Heart left ventricle (tissue), 16 donors: ENCODE measurements at places on chromosomes 7 and 10. TPM values are rescaled to one million over a fixed set of nuclear protein-coding genes. Genes with fewer than 3 reads are reported as not detected.

DNA sequence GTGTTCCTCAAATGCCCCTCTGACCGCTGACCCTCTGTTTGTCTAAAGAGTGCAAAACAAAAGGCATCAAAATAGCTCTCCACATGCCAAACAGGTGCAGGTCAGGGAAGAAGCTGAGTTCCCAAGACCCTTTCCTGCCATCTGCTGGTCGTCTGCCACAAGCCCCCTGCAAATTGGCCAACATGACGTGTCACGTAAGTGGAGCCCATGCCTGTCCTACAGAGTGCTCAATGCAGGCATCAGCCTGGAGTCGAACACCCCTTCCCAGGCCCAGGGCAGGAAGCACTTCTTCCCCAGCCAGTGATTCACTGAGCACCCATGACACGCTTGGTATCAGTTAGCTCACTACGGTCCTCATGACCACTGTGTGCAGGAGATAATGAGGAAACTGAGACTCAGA lies 14.1 kb downstream of the TMEM72 start:
- DNase-seq = no peak

GRCh38 chr7:116653204-116653603 lies 18.8 kb upstream of the MET start:
- DNase-seq = no peak

DNA sequence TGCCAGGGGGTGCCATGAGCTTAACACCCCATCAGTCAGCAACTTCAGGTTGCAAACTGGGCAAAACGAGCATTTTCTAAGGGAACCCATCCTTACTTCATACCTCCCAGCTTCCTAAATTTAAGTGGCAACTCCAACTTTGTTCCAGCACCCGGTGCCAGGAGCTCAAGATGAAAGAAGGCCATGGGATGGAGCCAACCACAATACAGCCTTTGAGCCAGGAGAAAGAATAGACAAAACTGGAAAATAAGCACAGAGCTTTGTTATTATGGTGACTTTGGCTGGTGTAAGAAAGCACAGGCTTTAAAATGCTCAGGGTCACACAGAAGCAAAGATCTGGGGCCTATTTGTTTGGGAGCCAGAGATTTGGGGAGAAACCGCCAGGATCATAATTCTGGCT lies 388.7 kb upstream of the MGMT start:
- DNase-seq = no peak

DNA sequence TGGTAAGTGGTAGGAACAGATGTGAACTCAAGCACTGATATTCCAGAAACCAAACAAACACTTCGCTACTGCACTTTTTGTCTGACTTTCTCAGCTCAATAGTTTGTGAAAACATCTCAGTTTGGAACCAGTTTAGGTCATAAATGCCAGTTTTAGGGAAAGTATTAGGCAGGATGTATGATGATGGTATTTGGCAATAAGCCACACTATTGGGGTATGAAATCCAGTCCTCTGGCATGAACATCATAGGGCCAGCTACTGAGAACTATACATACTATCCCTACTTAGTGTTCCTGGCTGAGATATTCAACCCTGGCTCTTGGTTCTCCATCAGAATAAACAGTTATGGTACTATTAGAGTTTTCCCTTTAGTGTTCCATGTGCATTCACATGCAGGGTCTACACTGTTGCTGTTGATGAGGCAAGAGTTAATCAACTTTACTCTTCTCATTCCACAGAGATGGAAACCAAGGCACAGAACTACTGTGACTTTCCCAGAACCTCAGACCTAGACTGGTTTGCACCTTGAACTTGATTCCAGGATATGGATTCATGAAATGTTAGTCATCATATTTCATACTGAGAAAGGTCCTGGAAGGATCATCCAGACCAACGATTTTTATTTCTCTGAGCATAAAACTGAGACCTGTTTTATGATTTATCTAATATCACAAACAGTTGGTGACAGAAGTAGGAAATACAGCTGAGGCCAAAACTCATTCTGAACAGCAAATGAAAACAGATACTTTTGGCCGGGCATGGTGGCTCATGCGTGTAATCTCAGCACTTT lies 20.0 kb upstream of the IFIT2 start:
- no peak for DNase-seq

The SEMA4G gene
- total RNA-seq = 1.4 TPM

The PRLHR gene
- total RNA-seq = not detected

The MALRD1 gene
- not detected for total RNA-seq
